Renal cortical epithelial cell (primary cell): ENCODE measurements at places on chromosomes 2 and 18. TPM values are rescaled to one million over a fixed set of nuclear protein-coding genes. Genes with fewer than 3 reads are reported as not detected.
A peak's percentile ranks its signal among the peaks of the same experiment; 100 is the strongest.

The TLK1 gene
- 17.4 and 58.8 TPM in 2 replicates for total RNA-seq

GRCh38 chr2:72415241-72415661 is 267.6 kb upstream of the CYP26B1 start:
- DNase-seq: no peak

DNA sequence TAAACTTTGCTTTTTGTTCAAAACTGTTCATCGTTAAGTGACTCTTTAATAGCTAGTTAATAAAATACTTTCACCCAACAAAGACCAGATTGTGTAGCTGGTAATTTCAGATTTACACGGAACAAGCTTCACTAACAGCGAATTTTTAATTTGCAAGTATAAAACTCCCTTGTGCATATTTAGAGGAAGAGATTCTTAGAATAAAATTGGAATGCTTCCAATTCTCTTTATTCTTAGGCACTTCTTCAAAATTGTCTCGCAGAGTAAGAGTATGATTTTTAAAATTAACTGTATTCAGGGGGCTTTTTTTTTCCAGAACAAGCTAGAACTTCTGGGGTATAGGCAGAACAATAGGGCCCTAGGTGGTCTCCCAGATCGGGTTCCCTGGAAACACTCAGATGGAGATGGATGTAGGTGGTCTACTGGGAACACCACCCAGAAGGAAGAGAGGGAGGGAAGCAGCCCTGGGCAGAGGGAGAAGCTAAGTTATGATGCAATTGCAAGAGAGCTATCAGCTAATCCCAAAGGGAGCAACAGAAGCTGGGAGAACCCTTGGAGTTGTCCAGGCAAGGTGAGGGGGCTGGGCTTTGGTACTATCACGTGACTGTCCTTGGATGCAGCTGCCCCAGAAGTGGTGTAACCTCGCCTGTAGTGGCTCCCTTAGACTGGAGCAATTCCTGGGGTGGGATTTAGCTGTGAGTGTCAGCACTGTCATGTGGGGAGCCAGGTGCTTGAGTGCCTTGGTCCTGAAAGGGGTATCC is 151.7 kb upstream of the ASB18 start:
- DNase-seq: no peak

- DNase-seq: no peak
Observed at GRCh38 chr2:231803501-231804138, 17.4 kb downstream of the COPS7B start.

DNA sequence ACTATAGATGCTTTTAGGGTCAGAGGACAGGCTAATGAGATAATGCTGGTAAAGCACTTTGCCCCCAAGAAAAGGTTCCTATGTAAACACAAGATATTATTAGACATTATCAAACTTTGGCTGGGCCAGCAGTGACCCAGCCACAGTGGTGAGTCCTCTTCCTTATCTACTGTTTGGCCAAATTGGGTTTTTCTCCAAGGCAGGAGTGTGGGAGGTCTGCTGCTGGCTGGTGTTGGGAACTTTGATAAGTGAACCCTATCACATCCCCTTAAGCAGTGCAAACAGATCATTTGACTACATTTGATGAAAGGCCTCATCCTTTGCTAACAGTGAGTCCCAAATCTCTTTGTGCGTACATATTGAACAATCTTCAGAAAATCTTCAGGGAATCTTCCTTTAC is 16.2 kb downstream of the FZD7 start:
- no peak for DNase-seq

- peak; percentile 2 for DNase-seq
Observed at GRCh38 chr2:59184276-59185020, 943.3 kb upstream of the FANCL start.

DNA sequence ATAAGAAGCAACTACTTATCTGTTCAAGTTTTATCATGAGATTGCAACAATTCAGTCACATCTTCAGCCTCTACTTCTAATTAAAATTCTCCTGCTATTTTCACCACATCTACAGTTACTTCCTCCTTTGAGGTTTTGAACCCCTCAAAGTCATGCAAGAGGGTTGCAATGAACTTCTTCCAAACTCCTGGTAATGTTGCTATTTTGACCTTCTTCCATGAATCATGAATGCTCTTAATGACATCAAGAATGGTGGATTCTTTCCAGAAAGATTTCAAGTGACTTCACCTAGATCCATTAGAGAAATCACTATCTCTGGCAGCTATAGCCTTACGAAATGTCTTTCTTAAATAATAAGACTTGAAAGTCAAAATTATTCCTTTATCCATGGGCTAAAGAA is 1052.8 kb upstream of the NRXN1 start:
- no peak for DNase-seq
